Hepatocyte (in vitro differentiated cells): ENCODE measurements at places on chromosomes 16 and 17. TPM values are rescaled to one million over a fixed set of nuclear protein-coding genes. Genes with fewer than 3 reads are reported as not detected.

DNA sequence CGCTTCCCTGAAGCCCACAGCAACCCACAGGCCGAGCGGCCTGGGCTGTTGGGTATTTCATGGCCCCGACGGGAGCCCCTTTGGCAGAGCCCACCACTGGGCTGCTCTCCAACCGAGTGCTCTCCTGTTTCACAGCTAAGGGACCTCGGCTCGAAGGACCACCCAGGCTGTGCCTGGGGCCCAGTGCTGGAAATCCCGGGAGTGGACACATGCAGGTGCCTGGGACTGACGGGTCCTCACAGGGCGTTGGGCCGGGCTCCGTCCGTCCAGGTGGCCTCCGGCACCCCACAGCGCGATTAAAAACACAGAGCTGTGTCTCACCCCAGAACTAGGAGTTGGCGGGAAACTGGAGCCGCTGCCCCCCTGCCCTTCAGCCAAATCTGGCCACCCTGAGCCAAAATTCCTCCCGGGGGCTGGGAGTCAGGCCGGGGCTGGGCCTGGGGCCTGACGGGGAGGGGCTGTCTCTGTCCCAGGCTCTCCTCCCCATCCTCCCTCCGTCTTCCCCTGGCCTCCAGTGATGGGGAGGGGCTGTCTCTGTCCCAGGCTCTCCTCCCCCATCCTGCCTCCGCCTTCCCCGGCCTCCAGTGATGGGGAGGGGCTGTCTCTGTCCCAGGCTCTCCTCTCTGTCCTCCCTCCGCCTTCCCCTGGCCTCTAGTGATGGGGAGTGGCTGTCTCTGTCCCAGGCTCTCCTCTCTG, 14.1 kb downstream of the UTS2R start:
- H3K27ac ChIP-seq = peak overlapping the region; percentile 83
- no peak overlapping the region for H3K4me3 ChIP-seq
- no peaks in the 10 kb centered on the region for H3K27me3 ChIP-seq
- no peaks in the 10 kb centered on the region for H3K36me3 ChIP-seq
- peak; percentile 58 for DNase-seq
- H3K4me1 ChIP-seq = peaks cover 14% of the 10 kb centered on the region

- no peak overlapping the region for H3K4me3 ChIP-seq
- no peaks in the 10 kb centered on the region for H3K36me3 ChIP-seq
- H3K27ac ChIP-seq = no peak overlapping the region
- no peaks in the 10 kb centered on the region for H3K4me1 ChIP-seq
- DNase-seq = no peak
Observed at GRCh38 chr16:59260892-59261291, 526.8 kb upstream of the GOT2 start.

- H3K4me1 ChIP-seq = no peaks in the 10 kb centered on the region
- H3K4me3 ChIP-seq = no peak overlapping the region
- H3K27me3 ChIP-seq = no peaks in the 10 kb centered on the region
- no peaks in the 10 kb centered on the region for H3K36me3 ChIP-seq
- no peak overlapping the region for H3K27ac ChIP-seq
Observed at GRCh38 chr17:12867726-12868125, 78.4 kb downstream of the ARHGAP44 start.

- no peaks in the 10 kb centered on the region for H3K4me1 ChIP-seq
- no peak for DNase-seq
- no peaks in the 10 kb centered on the region for H3K36me3 ChIP-seq
Observed at GRCh38 chr17:35515027-35515426, 22.5 kb downstream of the SLFN12L start.

DNA sequence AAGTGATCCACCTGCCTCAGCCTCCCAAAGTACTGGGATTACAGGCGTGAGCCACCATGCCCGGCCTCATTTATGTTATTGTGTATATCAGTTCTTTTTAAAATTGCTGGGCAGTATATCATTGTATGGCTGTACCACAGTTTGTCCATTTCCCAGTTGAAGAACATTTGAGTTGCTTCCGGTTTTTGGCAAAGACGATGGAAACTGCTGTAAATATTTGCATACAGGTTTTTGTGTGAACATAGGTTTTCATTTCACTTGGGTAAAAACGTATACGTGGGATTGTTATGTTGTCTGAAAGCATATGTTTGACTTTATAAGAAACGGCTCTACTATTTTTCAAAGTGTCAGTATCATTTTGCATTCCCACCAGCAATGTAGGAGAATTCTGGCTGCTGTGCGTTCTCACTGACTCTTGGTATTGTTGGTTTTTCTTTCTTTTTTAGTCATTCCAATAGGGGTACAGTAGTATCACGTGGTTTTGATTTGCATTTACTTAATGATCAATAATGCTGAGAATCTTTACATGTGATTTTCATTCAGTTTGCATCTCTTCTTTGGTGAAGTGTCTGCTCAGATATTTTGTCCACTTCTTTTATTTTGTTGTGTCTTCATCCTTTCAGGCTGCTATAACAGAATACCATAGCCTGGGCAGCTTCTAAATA, 63.2 kb upstream of the GOT2 start:
- no peaks in the 10 kb centered on the region for H3K4me1 ChIP-seq
- H3K27ac ChIP-seq = no peak overlapping the region
- DNase-seq = no peak
- no peaks in the 10 kb centered on the region for H3K27me3 ChIP-seq
- no peak overlapping the region for H3K4me3 ChIP-seq

DNA sequence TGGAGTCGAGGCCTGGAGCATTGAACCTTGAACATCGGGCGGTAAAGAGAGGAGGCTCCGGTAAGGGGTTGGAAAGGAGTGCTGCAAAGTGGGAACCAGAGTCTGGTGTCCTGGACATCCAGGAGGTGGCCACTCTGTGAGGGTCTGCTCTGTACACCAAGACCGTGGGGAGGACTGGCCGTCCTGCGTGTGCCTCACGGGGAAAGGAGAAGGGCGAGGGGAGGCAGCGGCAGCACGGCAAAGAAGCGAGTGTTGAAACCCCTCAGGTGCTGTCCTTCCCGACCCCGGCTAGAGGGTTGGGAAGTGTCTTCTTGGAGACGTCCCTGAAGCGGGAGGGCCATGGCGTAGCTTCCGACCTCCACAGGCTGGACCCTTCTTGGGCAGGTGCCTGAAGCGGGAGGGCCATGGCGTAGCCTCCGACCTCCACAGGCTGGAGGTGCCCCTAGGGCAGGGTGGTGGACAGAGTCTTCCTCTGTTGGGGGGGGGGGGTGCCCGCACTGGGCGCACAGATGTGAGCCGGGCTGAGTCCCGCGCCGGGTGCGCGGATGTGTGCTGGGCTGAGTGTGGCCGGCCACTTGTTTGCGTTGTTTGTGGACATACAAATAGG, 42.0 kb downstream of the FOXK2 start:
- H3K27ac ChIP-seq = no peak overlapping the region
- DNase-seq = no peak
- no peaks in the 10 kb centered on the region for H3K27me3 ChIP-seq
- H3K4me1 ChIP-seq = peaks cover 20% of the 10 kb centered on the region
- no peaks in the 10 kb centered on the region for H3K36me3 ChIP-seq

DNA sequence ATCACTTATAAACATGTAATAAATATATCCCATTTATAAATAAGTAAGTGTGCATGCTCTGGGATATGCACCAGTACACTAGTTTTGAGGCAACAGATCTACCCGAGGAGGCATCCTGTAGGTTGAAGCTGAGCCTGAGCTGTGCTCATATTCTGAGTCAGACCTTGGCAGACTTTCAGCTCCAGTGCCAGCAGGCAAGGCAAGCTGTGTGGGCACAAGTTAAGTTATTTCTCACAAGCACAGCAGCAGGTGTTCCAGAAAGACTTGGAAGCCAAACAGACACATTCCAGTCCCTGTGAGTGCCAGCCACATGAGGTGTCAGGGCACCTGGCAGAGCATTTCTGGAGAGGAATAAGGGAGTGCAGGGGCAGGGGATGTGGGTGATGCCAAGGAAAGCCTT, 1.3 kb upstream of the CLEC19A start:
- no peaks in the 10 kb centered on the region for H3K36me3 ChIP-seq
- no peaks in the 10 kb centered on the region for H3K4me1 ChIP-seq
- no peaks in the 10 kb centered on the region for H3K27me3 ChIP-seq
- no peak for DNase-seq
- H3K27ac ChIP-seq = no peak overlapping the region
- no peak overlapping the region for H3K4me3 ChIP-seq

DNA sequence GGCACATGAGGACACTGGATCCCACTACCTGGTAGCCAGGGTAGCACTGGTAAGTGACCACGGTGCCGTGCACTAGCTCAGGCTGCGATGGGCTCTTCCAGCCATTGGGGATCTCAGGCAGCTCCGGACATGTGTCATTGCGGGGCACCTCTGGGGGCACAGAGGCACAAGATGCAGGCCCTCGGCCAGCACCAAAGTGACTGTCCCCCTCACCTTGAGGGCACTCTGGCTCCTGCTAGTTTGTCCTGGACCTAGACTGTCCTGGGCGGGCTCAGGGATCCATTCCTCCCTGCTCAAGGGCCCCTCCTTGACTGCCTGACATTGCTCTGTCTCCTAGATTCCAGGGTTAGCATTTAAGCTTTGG, 6.7 kb upstream of the PHF12 start:
- H3K27me3 ChIP-seq = no peaks in the 10 kb centered on the region
- DNase-seq = no peak
- H3K36me3 ChIP-seq = no peaks in the 10 kb centered on the region
- no peaks in the 10 kb centered on the region for H3K4me1 ChIP-seq
- no peak overlapping the region for H3K4me3 ChIP-seq

- H3K4me3 ChIP-seq = no peak overlapping the region
- H3K4me1 ChIP-seq = peaks cover 13% of the 10 kb centered on the region
- no peaks in the 10 kb centered on the region for H3K27me3 ChIP-seq
Observed at GRCh38 chr17:29731589-29731929, 108.8 kb upstream of the CORO6 start.

- H3K4me3 ChIP-seq = peak overlapping the region; percentile 61
- no peak for DNase-seq
- peaks cover 19% of the 10 kb centered on the region for H3K4me1 ChIP-seq
Observed at GRCh38 chr17:49496867-49497147, 1.7 kb downstream of the NGFR start.

The HP gene
- 495 and 719 TPM in 2 replicates for polyA plus RNA-seq

The GCGR gene
- polyA plus RNA-seq = 2.5 and 3.8 TPM in 2 replicates

DNA sequence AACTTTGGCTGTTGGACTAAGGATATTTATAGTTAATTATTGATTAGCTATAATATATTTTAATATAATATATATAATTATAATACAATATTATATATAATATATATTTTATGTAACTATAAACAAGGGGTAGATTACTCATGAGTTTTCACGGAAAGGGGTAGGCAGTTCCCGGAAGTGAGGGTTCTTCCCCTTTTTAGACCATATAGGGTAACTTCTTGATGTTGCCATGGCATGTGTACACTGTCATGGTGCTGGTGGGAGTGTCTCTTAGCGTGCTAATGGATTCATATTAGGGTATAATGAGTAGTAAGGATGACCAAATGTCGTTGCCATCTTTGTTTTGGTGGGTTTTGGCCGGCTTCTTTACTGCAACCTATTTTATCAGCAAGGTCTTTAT, 315.6 kb downstream of the WWOX start:
- H3K4me3 ChIP-seq = no peak overlapping the region
- DNase-seq = no peak
- no peaks in the 10 kb centered on the region for H3K36me3 ChIP-seq

DNA sequence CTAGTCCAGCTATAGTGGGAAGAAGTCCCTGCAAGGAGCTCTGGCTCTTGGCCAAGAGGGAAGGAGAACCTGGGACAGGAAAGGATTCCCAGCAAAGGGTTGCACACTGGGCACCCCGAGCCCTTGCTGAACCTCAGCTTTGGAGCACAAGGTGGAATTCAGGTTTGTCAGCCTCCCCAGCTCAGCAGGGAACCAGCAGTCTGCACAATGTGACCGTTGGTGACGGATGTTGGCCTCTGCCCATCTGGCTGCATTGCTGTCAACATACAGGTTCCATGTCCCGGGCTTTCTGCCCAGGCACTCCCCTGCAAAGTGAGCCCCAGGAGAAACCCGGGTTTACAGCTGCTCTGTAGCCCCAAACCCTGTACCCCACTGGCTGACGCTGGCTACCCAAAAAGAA, 6.7 kb downstream of the RPRML start:
- no peak for DNase-seq
- H3K4me3 ChIP-seq = no peak overlapping the region
- H3K4me1 ChIP-seq = no peaks in the 10 kb centered on the region
- peaks cover 52% of the 10 kb centered on the region for H3K27me3 ChIP-seq
- H3K27ac ChIP-seq = no peak overlapping the region

The TP53TG3D gene
- not detected in 2 replicates for polyA plus RNA-seq

- DNase-seq = peak; percentile 54
Observed at GRCh38 chr16:72066747-72067146, 3.7 kb downstream of the HPR start.

DNA sequence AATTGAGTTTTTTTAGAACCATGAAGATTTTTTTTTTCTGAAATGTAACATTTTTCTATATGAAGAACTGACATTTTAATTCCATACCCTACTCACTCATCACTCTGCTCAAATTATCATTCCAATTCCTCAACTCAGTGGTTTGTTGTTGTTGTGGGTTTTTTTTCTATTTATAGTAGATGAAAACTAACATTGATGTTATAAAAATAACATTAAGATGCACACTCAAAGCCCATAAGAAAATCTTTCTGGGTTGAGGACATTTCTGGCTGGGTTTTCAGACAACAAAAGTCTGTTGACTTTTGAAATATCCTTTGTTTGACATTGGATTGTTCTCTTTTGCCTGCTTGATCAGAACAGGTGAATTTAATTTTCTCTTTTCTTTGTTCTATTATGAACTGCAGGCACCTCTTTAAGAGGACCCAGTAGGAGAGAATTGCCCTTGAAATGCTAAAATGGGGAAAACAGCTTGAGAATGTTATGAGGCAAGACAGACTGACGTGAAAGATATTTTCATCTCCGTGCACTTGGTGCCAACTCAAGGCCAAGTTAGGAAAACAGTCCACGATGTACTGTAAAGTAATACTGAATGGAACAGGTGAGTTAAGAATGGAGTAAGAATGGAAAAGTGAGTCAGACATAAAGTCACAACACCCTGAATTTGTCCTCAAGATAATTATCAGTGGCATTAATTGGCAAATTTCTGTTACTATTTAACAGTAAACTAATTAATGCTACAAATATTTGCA, 16.1 kb upstream of the ABCA5 start:
- H3K4me1 ChIP-seq = no peaks in the 10 kb centered on the region
- H3K27ac ChIP-seq = no peak overlapping the region
- H3K27me3 ChIP-seq = no peaks in the 10 kb centered on the region
- DNase-seq = no peak

The MYH8 gene
- 0.11 TPM in 1 of 2 replicates, not detected in the other for polyA plus RNA-seq

The SPATA22 gene
- polyA plus RNA-seq = not detected in 2 replicates

DNA sequence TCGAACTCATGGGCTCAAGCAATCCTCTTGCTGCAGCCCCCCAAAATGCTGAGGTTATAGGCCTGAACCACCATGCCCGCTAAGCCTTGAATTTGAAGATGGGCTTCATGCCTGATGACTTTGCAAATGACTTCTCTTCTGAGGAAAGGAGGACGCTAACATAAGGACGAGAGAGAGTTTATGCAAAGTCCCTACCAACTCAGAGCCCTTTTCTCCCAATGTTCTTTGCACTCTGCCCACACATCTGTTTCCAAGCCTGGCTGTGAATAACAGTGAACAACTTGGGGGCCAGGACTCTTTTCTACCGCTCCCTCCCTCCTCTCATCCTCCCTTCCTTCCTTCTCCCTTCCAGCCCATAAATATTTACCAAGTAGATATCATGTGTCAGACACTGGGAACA, 8.5 kb upstream of the NPIPB2 start:
- DNase-seq = no peak
- H3K4me3 ChIP-seq = no peak overlapping the region
- H3K27ac ChIP-seq = peak overlapping the region; percentile 50
- no peaks in the 10 kb centered on the region for H3K27me3 ChIP-seq
- H3K36me3 ChIP-seq = no peaks in the 10 kb centered on the region
